GM23338 (cell line): ENCODE measurements at places on chromosomes 12 and 14. TPM values are rescaled to one million over a fixed set of nuclear protein-coding genes. Genes with fewer than 3 reads are reported as not detected.
A peak's percentile ranks its signal among the peaks of the same experiment; 100 is the strongest.

- no peak for DNase-seq
Measured at GRCh38 chr12:49626169-49626835, 2.9 kb downstream of the PRPF40B start.

DNA sequence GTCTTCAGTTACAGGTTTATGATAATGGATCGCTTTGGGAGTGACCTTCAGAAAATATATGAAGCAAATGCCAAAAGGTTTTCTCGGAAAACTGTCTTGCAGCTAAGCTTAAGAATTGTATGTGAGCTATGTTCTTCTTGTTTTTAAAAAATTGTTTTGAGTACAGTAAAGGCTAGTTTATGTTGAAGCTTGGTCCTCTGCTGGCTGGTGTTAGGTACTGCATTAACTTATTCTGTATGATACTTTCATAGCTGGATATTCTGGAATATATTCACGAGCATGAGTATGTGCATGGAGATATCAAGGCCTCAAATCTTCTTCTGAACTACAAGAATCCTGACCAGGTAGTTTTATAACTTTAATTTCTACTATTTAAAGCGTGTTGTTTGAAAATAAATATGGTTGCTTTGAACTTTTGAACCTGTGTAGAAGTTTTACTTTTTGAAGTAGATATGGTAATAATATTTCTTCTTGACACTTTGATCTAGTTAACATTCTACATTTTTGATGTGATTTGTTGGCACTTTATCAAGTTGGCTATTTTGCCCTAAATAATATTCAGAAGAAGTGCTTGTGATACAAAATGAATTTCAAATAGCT, 55.7 kb downstream of the VRK1 start:
- peak; percentile 63 for DNase-seq

- no peak for DNase-seq
Measured at GRCh38 chr12:82873951-82874350, 187.2 kb downstream of the TMTC2 start.

GRCh38 chr12:90254796-90255195, 546.2 kb upstream of the ATP2B1 start:
- DNase-seq = no peak

DNA sequence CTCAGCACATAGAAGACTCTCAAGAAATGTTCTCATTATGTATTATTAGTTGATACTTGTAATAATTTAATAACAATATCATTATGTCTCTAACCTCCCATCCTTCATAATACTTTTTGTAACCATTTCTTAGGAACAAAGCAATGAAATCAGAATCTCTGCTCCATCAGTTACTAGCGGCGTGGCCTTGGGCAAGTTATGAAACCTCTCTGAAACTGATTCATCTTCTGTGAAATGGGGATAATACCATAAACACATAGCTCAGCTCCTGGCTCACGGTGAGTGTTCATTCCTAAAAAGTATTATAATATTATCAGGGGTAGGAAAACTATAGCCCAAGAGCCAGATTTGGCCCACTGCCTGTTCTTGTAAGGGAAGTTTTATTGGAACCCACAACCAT, 11.4 kb upstream of the CMKLR1 start:
- no peak for DNase-seq

GRCh38 chr12:116060764-116061163, 216.7 kb downstream of the MED13L start:
- DNase-seq = no peak

- no peak for DNase-seq
Measured at GRCh38 chr14:52072266-52072780, 3.5 kb upstream of the NID2 start.

Gene GXYLT1
- 3.7 and 3.9 TPM in 2 replicates for polyA plus RNA-seq

Gene IL31
- not detected in 2 replicates for polyA plus RNA-seq

DNA sequence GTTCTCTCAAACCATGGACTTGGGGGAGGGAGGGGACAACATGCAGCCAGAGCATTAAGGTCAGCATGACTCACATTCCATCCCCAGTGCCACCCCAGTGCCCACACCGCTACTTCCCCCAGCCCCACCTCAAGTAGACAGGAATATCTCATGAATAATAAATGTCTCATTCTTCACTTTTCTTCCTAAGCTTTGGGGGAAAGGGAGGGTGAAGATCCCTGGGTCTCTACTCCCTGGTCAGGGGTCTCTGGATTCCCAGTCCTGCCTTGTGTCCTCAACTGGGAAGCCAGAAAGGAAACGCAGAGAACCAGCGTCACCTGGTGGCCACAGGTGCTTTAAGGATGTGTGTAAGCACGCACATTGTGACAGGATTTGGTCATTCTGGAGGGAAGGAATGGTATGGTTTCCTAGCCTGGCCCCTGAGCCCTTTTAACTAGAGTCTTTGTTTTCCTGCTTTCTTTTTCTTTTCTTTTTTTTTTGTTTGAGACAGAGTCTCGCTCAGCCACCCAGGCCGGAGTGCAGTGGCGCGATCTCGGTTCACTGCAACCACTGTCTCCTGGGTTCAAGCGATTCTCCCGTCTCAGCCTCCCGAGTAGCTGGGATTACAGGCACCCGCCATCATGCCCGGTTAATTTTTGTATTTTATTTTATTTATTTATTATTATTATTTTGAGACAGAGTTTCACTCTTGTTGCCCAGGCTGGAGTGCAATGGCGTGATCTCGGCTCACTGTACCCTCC, 3.4 kb downstream of the GPR84 start:
- DNase-seq = peak; percentile 97

- peak; percentile 45 for DNase-seq
Measured at GRCh38 chr12:132133952-132134652, 10.0 kb downstream of the DDX51 start.

Gene PPM1A
- polyA plus RNA-seq = 26.4 and 29.8 TPM in 2 replicates

DNA sequence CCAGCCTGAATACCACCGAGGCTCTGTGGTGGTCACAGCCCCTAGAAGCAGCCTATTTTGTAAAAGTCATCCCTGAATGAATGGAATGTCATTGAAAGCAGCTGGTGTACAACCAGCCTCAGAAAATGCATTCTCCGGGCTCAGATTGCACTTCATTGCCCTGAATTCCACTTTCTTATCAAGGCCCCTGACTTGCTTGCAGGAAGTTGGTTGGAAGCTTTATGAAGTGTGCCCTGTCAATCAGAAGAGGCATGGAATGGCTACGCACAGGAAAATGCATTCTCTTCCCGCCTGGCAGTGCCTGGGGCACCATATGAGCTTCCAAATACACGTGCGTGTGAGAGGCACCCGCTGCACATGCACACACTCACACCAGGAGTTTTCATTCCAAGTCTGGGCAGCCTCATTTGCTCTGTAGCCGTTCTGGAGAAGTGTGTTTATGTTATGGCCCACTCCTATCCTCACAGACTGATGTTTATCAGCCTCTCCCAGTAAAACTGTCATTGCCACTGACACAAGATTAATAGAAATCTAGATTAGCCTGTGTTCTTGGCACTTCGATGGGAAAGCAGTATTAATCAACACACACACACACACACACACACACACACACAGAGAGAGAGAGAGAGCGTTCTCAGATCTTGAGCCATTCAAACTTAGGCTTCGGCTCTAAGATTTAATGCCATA, 63.9 kb downstream of the NUAK1 start:
- no peak for DNase-seq

GRCh38 chr14:89903340-89903952, 51.1 kb downstream of the EFCAB11 start:
- DNase-seq = no peak

- DNase-seq = no peak
Measured at GRCh38 chr12:80419644-80420043, 24.4 kb upstream of the PTPRQ start.

GRCh38 chr14:36161776-36162175, 14.7 kb downstream of the PTCSC3 start:
- peak; percentile 61 for DNase-seq

DNA sequence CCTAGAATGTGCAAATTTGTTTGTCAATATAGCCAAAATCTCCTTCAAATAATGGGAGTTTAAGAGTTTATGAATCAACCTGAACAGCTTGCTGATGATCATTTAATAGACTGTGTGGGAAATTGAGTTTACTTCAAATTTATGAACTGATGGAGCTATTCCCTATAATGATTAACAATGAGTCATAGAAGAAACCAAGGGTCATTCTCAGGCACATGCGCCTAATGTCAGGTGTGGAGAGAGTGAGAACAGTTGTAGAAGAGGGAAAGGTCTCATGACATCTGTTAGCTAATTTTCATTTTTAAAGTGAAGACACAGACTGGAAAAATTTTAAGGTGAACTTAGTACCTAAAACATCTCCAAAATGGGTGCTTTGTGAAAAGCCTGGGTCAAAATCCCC, 191.8 kb downstream of the BMP4 start:
- no peak for DNase-seq

Gene GPR162
- polyA plus RNA-seq = 4.7 and 5.0 TPM in 2 replicates

Gene SLC38A4
- polyA plus RNA-seq = 5.8 and 6.2 TPM in 2 replicates

DNA sequence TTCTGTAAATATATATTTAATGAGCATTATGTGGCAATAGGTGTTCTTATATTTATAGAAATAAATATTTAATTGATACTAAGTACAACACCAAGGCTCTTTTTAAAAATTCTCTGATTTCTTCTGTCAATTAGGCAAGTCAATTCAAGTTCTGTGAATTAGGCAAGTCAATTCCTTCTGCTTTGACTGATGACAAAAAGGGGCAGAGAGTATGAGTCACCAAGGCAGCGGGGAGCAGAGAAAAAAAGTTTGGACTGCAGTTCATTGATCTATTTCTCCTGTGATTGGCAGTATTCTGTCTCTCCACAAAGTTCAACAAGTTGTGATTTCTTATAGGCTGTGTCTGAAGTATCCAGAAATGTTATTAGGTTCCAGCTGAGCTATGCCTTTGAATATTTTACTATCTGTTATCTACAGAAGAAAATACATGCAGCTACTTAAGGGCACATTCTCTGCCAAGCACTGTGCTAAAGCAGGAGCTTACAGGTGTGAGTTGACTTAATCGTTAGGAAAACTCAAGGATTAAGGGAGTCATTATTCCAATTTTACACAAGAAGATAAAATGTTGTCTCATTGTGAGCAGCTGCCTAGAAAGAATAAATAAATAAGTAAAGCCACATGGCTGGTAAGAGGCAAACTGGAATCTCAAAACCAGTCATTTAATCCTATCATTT, 206.4 kb upstream of the ALG10B start:
- DNase-seq = no peak

DNA sequence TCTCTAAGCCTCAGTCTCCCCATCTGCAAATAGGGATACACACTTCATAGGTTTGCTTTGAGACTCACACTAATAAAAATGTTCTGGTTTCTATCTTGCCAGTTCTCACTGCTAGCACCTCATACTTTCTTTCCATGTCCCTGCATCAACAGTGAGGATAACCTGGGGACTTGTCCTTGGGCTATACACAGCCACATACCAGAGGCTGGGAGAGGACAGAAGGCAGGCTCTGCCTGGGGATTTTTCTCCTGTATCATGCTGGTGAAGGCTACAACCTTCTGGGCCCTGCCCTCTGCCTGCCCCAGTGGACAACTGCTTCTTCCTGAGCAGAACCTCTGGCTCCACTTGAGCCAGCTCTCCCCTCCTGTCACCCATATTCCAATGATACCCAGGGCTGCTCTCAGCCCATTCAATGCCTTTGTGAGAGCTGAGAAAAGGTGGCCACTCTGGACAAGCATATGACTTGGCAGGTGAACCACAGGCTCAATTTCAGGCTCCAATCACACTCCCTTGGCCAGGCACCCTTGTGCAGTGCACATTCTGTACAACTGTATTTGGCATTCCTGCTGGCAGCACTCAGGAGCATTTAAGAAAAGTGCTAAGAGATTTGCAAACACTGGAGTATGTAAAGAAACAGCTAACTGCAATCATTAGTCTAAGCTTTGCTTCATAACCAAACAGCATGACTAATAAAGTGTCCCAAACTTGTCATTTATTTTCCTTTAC, 135.8 kb upstream of the VRK1 start:
- no peak for DNase-seq

GRCh38 chr14:35297706-35298105, 5.5 kb downstream of the PSMA6 start:
- DNase-seq = no peak

Gene MYL2
- polyA plus RNA-seq = not detected in 2 replicates

Gene METTL3
- 87.0 and 100 TPM in 2 replicates for polyA plus RNA-seq

GRCh38 chr14:24436355-24437019, 6.1 kb downstream of the SDR39U1 start:
- DNase-seq = peak; percentile 77
